Natural killer cell treated with Interleukin-12 subunit alpha and Interleukin-12 subunit beta and Interleukin-15 and Interleukin-18, amount 100 ng/mL, for 72 hours (primary cell): ENCODE measurements at places on chromosomes 1 and 21. TPM values are rescaled to one million over a fixed set of nuclear protein-coding genes. Genes with fewer than 3 reads are reported as not detected.

LYSMD1 gene
- total RNA-seq, result 5.0 TPM

MCOLN2 gene
- total RNA-seq, result 35.5 TPM

TSPAN1 gene
- total RNA-seq, result not detected

EPHX1 gene
- 1.6 TPM for total RNA-seq

RIPK4 gene
- 0.11 TPM for total RNA-seq

MAGOH gene
- 65.4 TPM for total RNA-seq

NKAIN1 gene
- not detected for total RNA-seq

SLFNL1 gene
- total RNA-seq, result 0.33 TPM

HFM1 gene
- not detected for total RNA-seq

RNU1-4 gene
- total RNA-seq, result 3,879 TPM

AK5 gene
- total RNA-seq, result not detected

LRRC3 gene
- 0.88 TPM for total RNA-seq

PWP2 gene
- 31.4 TPM for total RNA-seq

CYYR1 gene
- total RNA-seq, result not detected

NPR1 gene
- total RNA-seq, result not detected

PPFIA4 gene
- 44.7 TPM for total RNA-seq
